ENCODE measurements at places on chromosomes 12 and 14. TPM values are rescaled to one million over a fixed set of nuclear protein-coding genes. Genes with fewer than 3 reads are reported as not detected.

Gene CLMN
- 1.3 TPM for total RNA-seq

Gene ACVRL1
- total RNA-seq: not detected

Gene APOLD1
- 3.1 TPM for total RNA-seq

Gene BIN2
- 216 TPM for total RNA-seq

Gene UBE2N
- 99.6 TPM for total RNA-seq

Gene BCL11B
- total RNA-seq: 174 TPM

Gene YEATS4
- 34.0 TPM for total RNA-seq

Gene PPP4R4
- total RNA-seq: 6.7 TPM

Gene KLHDC1
- 7.4 TPM for total RNA-seq

Gene ACYP1
- total RNA-seq: 16.1 TPM

Gene RARG
- total RNA-seq: 57.8 TPM

Gene FLRT2
- not detected for total RNA-seq

Gene LRRK2
- 1.1 TPM for total RNA-seq

Gene KRT78
- not detected for total RNA-seq

Gene MDM1
- 18.7 TPM for total RNA-seq

Gene KCNK13
- not detected for total RNA-seq

Gene MYL2
- total RNA-seq: not detected

Gene SLC2A14
- 6.4 TPM for total RNA-seq

Gene RIN3
- 49.3 TPM for total RNA-seq

Gene VASH1
- total RNA-seq: 16.8 TPM

Gene RNASE7
- not detected for total RNA-seq
